ENCODE measurements at places on chromosomes 5 and 9. TPM values are rescaled to one million over a fixed set of nuclear protein-coding genes. Genes with fewer than 3 reads are reported as not detected.

Gene PIP5K1B
- total RNA-seq: 1.3 TPM

Gene SERF1B
- 43.2 TPM for total RNA-seq

Gene CRB2
- 35.1 TPM for total RNA-seq

Gene MYMK
- not detected for total RNA-seq

Gene PCDHB8
- 2.4 TPM for total RNA-seq

Gene SMIM3
- 45.4 TPM for total RNA-seq

Gene SNX18
- 18.1 TPM for total RNA-seq

Gene GARIN3
- not detected for total RNA-seq

Gene TMEM161B
- total RNA-seq: 29.5 TPM

Gene KCNT1
- total RNA-seq: 0.09 TPM

Gene SPATA31C1
- total RNA-seq: 0.29 TPM

Gene PTGES
- total RNA-seq: 29.6 TPM

Gene GDNF
- total RNA-seq: 0.86 TPM

Gene PCDHA9
- 4.0 TPM for total RNA-seq

Gene PALM2AKAP2
- total RNA-seq: 39.7 TPM

Gene PAEP
- not detected for total RNA-seq

Gene SGCD
- total RNA-seq: 5.3 TPM

Gene RUFY1
- 51.5 TPM for total RNA-seq

Gene DMRTA1
- total RNA-seq: 1.6 TPM

Gene AK1
- 34.4 TPM for total RNA-seq

Gene ST6GALNAC4
- total RNA-seq: 15.8 TPM

Gene CEP120
- total RNA-seq: 23.4 TPM

Gene FIBCD1
- total RNA-seq: 1.8 TPM

Gene PGM5
- total RNA-seq: 9.8 TPM

Gene PCDHA12
- total RNA-seq: 22.8 TPM

Gene LIFR
- total RNA-seq: 62.4 TPM

Gene PCDHA2
- total RNA-seq: 0.44 TPM

Measured in mesothelial cell of epicardium (in vitro differentiated cells).